ENCODE measurements at places on chromosomes 5 and 9.

DNA sequence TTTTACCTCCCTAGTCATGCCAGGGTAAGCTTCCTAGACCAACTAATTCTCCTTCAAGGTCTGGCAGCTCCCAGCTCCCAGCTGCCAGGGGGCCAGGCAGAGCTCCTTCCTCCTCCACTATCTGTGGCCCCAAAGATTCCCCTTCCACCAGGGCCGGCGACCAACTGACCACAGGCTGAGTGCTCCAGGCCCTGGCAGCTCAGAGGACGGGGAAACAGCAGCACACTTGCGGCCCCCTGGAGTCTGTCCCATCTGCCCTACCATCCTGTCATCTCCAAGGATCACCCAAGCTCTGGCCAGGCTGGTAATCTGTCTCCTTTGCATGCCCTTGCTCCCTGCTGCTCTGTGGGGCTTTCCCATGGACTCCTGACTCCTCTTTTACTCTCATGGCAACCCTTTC is 31.2 kb upstream of the BASP1 start:
- DNase-seq: no peak

DNA sequence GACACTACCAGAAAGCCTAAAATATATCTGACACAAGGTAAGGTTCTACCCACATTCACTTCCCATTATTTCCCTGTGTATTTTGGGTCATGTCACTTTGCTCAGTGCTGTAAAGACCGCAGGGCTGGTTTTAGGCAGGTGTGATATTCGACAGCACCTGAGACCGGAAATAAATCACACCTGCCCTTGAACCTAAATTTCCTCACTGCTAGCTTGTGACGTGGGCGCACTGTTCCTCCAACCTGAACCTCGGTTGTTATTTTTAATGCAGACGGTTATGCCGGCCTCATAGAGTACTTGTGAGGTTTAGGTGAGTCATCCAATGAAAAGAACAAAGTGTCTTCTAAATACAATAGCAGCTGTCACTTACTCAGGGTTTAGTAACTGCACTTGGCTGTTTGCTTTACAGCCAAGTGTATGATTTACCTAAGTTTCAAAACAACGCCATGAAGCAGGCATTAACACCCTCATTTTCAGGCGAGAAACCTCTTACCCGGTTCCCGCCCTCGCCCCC is 20.7 kb upstream of the ZNF782 start:
- DNase-seq: no peak

GRCh38 chr9:108609227-108609896 is 246.4 kb downstream of the ACTL7B start:
- no peak for DNase-seq

DNA sequence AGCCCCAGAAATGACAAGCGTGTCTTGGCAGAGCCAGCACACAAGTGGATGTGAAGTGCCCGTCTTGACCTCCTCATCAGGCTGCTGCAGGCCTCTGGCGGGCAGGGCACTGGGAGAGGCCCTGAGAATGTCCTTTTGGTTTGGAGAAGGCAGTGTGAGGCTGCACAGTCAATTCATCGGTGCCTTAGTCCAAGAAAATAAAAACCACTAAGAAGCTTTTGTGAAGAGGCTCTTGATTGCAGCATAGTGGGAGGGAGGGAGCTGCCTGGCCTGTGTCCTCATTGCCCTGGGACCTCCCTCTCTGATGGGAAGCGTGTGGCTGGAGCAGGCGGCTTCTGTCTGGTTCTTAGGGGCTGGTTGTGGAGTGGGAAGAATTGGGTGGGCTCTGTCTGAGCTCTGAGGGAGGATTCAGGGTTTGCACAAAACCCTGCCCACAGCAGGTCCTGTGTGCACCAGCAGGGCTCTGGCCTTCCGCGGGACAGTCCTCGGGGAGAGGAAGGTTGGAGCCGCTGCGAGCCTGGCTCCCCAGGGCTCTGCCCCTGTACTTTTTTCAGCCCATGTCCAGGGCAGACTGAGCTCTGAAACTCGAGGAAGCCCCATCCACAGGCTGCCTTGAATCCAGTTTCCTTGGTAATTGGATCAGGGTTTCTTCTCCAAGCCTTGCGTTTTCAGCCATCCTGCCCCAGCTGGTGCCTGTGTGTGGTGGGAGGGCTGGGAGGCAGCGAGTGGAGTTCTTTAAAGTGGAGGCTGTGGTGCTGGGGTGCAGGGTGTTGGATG is 1.1 kb downstream of the HRCT1 start:
- no peak for DNase-seq

DNA sequence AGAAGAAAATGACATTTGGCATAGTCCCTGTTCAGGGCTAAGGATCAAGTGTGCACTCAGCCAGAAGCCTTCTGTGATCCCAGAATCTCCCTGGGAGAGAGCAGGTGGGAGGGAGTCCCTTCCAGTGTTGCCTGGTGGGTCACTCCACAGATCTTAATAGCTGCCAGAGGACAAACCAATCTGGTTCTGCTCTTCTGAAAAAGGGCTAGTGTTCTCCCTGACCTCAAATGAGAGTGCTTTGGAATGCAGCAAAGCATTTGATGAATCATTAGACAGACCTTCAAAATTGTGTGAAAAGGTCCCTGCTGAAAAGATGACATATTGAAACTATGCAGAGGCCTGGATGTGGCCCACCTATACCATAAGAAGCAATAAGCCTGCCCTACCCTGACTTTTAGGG is 339.7 kb downstream of the TMEM232 start:
- no peak for DNase-seq

GRCh38 chr9:17846948-17847655 is 268.2 kb downstream of the SH3GL2 start:
- no peak for DNase-seq

GRCh38 chr5:135835766-135836165 is 1.3 kb downstream of the SLC25A48 start:
- no peak for DNase-seq

DNA sequence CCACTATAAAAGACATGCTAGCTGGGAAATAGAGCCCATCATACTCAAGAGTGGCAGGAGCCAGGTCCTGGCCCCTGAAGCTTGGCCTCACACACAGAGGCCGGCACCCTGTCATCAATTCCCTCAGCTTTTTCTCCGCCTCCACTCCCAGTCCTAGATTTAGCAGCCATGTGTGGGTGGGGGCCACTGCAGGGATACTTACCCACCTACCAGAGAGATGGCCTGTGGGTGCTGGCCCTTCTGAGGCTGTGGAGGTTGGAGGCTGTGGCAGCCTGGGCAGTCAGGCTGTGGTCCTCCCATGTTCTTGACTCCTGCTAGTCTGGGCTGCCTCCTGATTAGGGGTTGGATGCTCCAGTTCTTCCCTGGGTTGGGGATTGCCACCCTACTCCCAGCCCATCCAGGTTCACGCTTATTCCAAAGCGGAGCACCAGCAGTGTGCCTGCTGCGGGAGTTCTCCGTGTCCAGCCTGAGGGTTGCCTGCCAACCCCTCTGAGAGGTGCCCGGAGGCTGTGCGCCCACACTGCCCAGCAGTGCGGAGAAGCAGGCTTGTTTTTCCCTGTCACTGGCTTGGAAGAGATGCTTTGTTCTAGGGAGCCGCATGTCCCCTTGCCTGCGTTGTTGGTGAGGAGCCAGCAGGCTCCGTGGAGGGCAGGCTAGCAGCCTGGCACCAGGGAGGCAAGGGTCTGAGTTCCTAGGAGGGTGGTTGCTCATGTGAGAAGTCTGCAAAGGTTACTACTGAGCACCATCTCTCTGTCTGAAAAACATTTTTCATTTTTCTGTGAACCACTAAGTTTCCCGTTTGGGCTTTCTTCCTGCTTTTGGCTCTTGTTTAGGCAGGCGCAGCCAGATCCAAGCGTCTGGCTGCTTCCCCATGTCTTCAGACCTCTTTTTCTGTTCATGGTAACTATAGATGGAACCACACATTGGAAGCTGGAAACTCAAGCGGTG is 7.5 kb downstream of the SLC22A5 start:
- DNase-seq: no peak

Data from MV-4-11 (cell line).